Activated B cell treated with CpG ODN at 0.5 μM for 24 hours (primary cell): ENCODE measurements at places on chromosomes 1 and 21. TPM values are rescaled to one million over a fixed set of nuclear protein-coding genes. Genes with fewer than 3 reads are reported as not detected.

Gene SPRR1A
- total RNA-seq: not detected in 2 replicates

Gene FCRL3
- total RNA-seq: 87.7 and 97.1 TPM in 2 replicates

- no peak overlapping the region for H3K4me3 ChIP-seq
- no peaks in the 10 kb centered on the region for H3K4me1 ChIP-seq
- no peak overlapping the region for H3K27ac ChIP-seq
- H3K27me3 ChIP-seq: no peaks in the 10 kb centered on the region
- DNase-seq: no peak
These were observed 349.9 kb downstream of the PTPRU start for GRCh38 chr1:29586215-29586614.

- no peak overlapping the region for H3K27ac ChIP-seq
- H3K36me3 ChIP-seq: no peaks in the 10 kb centered on the region
- H3K27me3 ChIP-seq: no peaks in the 10 kb centered on the region
- DNase-seq: no peak
- H3K4me1 ChIP-seq: no peaks in the 10 kb centered on the region
These were observed 228.5 kb downstream of the USH2A start for GRCh38 chr1:216194721-216195120.

- DNase-seq: no peak
- H3K4me3 ChIP-seq: no peak overlapping the region
- H3K27ac ChIP-seq: no peak overlapping the region
- H3K27me3 ChIP-seq: no peaks in the 10 kb centered on the region
- no peaks in the 10 kb centered on the region for H3K36me3 ChIP-seq
These were observed 36.3 kb downstream of the PRDM16 start for GRCh38 chr1:3105167-3105863.

DNA sequence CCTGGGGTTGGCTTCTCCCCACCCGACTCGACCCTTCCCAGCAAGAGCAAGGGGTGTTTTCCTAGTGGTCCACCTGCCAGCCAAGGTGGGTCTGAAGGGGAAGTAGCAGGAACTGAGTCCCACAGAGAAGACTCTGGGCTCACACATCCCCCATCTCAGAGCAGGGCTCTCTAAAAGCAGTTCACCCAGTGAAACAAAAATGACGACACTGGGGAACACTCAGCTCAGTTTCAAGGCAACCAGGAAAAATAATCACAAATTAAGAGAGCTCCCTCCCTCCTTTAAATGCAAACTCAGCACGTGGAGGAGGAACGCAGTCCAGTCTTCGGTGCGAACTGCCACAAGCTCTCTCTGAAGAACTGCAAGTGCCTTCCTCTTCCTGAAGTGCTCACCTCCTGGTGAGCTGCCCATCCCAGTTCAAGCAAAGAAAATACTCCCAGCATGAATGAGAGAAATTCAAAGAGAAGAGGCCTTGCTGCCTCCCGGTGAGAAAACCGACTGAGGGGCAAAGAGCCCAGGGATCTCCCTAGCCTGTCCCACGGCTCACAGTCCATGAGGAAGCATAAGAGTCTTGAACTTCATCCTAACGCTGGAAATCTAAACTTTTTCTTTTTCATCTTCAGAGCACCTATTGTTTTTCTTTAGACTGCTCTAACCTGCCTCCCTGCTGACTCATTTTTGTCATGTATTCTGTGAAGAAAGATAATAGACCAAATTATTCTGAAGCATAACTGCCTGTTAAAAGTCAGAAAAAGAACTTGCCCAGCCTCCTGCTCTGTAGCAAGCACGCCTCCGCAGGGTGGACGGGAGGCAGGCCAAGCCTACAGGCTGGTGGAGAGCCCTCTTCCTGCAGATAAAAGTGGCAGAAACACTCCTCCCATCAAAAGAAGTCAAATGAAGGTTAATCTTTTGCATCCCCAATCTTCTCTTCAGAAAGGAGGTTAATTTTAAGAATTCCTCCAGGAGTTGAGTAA lies 281.4 kb downstream of the HHIPL2 start:
- no peaks in the 10 kb centered on the region for H3K4me1 ChIP-seq
- no peaks in the 10 kb centered on the region for H3K36me3 ChIP-seq
- H3K27ac ChIP-seq: no peak overlapping the region
- H3K4me3 ChIP-seq: no peak overlapping the region
- DNase-seq: no peak
